Left forelimb (tissue), 1 donor: ENCODE measurements at places on chromosomes 7 and 10.

GRCh38 chr10:107733328-107734130 is 569.0 kb upstream of the SORCS1 start:
- DNase-seq = no peak

DNA sequence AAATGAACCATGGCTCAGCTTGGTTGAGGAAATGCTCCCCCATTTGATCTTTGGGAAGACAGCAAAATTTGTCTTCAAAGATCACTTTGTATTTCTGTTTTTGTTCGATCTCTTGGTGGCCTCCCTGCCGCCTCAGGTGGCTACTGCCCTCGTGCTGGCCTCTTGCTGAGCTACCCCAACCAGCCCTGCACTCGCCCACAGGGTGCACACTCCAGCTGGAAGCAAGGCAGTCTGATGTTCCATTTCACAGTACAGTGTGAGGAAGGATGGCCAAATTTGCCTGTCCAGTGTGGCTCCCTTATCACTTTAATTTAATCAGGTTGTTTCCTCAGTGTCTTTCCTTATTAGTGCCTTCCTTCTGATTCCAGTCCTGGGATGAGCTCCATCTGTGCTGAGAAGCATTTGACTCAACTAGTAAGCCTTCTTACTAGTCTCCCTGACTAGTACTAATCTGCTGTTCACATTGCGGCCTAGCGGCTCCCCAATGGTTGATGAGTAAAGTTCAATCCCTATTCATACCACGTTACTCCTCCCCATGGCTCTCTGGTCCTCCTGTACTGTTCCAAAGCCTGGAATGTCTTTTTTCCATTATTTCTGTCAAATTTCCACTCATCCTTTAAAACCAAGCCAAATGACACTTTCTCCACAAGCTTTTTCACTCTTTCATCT is 8.2 kb downstream of the MYOF start:
- no peak for DNase-seq

- no peak for DNase-seq
Observed at GRCh38 chr7:126776498-126776897, 476.2 kb downstream of the GRM8 start.

DNA sequence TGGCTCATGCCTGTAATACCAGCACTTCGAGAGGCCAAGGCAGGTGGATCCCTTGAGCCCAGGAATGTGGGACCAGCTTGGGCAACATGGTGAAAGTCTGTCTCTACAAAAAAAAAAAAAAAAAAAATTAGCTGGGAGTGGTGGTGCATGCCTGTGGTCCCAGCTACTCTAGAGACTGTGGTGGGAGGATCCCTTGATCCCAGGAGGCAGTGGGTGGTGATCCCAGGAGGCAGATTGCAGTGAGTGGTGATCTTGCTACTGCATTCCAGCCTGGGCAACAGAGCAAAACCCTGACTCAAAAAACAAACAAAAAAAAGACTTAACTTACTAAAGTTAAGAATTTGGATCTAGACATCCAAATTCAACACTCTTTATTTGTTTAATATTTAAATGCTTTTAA is 10.2 kb upstream of the ADO start:
- DNase-seq = no peak

DNA sequence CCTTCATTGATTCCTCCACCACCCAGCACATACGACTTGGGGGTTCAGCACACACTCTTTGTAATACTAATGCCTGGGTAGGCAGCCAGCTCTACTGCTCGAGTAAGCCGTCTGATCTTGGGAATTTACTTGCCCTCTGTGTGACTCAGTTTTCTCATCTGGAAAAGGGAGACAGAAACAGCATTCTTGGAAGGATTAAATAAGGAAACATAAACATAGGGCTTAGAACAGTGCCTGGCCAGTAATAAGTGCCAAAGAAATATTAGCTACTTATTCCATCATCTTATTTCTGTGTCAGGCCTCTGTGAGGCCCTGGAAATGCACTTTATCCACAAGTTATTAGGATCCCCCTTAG is 130.1 kb downstream of the TNS3 start:
- DNase-seq = no peak

DNA sequence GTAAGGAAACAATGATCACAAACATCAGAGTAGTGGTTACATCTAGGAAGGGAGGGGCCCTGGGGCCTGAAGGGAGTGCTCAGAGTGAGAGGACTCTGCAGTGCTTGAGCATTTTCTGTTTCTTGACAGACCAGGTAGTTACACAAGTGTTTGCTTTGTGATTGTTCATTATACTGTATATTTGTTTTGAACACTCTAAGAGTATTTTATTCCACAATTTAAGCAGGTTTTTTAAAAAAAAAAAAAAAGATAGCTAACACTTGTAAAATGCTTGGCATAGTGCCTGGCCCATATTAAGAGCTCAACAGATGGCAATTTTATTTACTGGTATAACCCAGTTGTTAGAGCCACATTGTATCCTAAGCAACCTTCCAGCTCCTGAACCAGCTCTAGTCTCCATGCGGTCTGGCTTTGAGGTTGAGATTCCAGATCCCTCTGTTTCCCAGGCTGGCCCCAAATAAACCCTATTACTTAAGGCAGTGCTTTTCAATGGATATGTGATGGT is 20.1 kb upstream of the ATXN7L1 start:
- DNase-seq = no peak

GRCh38 chr10:75350791-75351190 is 50.8 kb downstream of the ZNF503 start:
- DNase-seq = no peak
